ENCODE measurements at places on chromosomes 5 and 9.
A peak's percentile ranks its signal among the peaks of the same experiment; 100 is the strongest.

GRCh38 chr9:113597390-113598241 is 134.1 kb downstream of the RGS3 start:
- no peaks in the 10 kb centered on the region for H3K36me3 ChIP-seq
- no peak overlapping the region for H3K4me3 ChIP-seq
- H3K4me1 ChIP-seq = no peaks in the 10 kb centered on the region
- DNase-seq = peak; percentile 35
- H3K27ac ChIP-seq = no peak overlapping the region

- no peaks in the 10 kb centered on the region for H3K27me3 ChIP-seq
- peak overlapping the region; percentile 17 for H3K27ac ChIP-seq
- H3K4me3 ChIP-seq = no peak overlapping the region
These were observed 248.6 kb upstream of the NR4A3 start for GRCh38 chr9:99573085-99573484.

GRCh38 chr9:8074713-8075286 is 275.2 kb upstream of the DMAC1 start:
- DNase-seq = no peak
- H3K4me3 ChIP-seq = no peak overlapping the region
- H3K27ac ChIP-seq = no peak overlapping the region
- H3K36me3 ChIP-seq = no peaks in the 10 kb centered on the region

DNA sequence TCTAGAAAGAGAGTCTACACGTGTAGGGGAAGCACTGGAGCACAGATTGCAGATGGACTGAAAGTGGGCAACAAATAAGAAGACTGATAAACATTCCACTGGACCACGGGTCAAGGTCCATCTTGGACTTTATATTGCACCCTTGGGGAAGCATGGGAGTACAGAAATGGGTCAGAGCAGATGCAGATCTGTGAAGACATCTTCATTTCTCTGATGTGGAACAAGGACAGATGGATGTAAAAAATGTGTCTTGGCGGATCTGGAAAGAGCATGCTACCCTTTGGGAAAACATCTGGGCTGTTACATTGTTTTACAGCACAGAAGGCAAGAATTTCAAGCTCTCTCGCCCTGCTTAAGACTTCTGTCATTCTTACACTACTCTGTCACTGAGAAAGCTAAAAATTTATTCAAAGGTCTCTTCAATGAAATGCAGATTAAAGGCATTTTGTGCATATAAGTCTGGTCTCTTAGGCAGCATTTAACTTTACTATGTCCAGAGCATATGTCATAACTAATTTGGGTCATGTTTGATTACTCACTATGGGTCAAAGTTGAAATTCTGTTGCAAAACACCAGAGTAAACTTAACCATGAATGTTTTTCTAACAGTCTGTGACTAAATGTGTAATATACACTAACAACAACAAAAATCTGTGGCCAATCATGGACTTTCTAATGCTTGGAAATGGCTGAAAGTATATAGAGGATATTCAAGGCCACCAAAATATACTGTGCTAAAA is 756.4 kb upstream of the DMAC1 start:
- no peaks in the 10 kb centered on the region for H3K27me3 ChIP-seq
- no peaks in the 10 kb centered on the region for H3K36me3 ChIP-seq
- DNase-seq = no peak
- no peak overlapping the region for H3K4me3 ChIP-seq
- no peaks in the 10 kb centered on the region for H3K4me1 ChIP-seq
- no peak overlapping the region for H3K27ac ChIP-seq

DNA sequence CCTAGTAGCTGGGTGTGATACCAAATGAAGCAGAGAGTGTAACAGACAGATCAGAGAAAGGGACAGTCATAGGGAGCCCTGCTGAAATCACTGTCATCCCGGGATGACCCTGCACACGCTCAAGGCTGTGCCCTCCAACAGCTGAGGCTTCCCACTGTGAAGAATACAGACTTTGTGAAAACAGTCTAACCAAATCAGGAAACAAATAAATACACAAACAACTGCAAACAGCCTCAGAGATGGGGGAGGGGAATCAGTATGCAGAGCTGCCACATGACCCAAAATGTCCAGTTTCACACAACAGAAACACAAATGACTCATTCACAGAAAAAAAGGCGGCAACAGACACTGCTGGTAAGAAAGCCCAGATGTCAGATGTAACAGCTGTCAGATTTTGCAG is 101.9 kb downstream of the ADAMTS2 start:
- no peak overlapping the region for H3K27ac ChIP-seq
- no peaks in the 10 kb centered on the region for H3K27me3 ChIP-seq
- DNase-seq = no peak
- no peaks in the 10 kb centered on the region for H3K36me3 ChIP-seq
- no peaks in the 10 kb centered on the region for H3K4me1 ChIP-seq

DNA sequence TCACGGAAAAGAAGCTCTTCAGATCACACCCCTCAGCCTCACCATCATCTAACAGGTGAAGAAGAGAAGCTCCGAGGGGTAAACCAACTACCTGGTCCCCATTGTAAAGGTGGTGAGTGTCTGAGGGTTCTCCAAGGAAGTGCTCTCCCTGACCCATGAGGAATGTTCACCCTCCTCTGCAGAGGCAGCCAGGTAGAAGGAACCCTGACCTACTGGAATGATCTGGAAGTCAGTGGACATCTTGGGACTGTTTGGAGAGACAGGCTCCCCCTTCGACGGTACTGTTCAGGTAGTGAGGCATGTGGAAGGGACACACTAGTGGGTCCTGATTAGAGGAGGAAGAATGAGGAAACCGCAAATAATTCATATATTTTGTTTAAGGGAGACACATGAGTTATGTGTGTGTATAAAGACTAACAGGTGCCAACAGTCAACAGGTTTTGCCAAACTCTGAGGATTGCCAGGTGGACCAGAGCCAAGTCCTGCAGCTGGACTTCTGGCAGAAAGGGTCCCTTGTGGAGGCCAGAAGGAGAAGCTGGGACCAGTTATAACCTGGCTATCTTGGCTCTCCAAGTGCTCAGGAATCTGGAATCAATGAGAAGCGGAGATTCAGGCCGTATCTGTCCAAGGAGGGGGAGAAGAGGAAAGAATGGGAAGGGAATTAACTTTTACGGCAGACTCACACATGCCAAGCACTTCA is 3.0 kb upstream of the ZBTB34 start:
- no peaks in the 10 kb centered on the region for H3K36me3 ChIP-seq
- peaks cover 17% of the 10 kb centered on the region for H3K4me1 ChIP-seq
- no peak overlapping the region for H3K4me3 ChIP-seq
- H3K27me3 ChIP-seq = no peaks in the 10 kb centered on the region
- DNase-seq = no peak

DNA sequence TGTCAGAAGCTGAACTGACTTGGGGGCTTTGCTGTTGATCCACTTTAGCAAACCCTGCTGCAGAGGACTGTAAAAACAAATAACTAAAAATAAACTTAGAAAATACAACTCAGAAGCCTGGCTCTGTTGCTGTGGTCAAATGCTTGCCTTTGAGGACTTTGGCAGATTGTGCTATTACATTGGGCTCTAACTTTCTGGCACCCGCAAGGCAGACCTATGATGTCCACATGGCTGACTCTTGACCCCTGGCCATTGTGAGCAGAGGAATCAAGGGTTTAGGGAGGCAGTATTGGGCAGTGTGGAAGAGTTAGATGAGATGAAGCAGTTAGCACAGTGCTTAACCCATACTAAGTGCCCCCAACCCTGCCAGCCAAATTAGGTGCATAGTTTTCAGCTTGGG is 34.0 kb downstream of the OTULIN start:
- no peaks in the 10 kb centered on the region for H3K27me3 ChIP-seq
- H3K36me3 ChIP-seq = no peaks in the 10 kb centered on the region
- H3K27ac ChIP-seq = no peak overlapping the region
- H3K4me3 ChIP-seq = no peak overlapping the region
- no peak for DNase-seq

DNA sequence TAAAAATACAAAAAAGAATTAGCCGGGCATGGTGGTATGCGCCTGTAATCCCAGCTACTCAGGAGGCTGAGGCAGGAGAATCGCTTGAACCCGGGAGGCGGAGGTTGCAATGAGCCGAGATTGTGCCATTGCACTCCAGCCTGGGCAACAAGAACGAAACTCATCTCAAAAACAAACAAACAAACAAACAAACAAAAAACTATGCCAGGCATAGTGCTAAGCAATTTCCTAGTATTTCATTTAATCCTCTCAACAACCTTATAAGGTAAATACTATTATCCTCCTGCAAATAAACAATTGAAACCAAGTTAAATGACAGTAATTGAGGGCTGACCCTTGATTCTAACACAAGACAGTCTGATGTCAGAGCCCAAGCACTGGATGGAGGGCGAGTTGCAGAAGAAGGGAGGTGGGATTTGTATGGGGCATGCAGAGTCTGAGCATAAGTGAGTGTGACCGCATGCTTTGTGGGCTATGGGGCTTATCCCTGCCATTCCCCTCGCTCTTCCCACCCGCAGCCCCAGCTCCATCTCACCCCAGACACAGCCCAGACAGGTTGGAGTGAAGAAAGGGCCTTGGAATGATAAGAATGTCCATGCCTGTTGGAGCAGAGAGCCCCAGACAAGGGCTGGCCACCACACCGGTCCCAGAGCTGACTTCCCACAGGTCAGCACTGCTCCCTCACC is 24.3 kb upstream of the RPS14 start:
- H3K27me3 ChIP-seq = no peaks in the 10 kb centered on the region
- no peak overlapping the region for H3K4me3 ChIP-seq
- no peaks in the 10 kb centered on the region for H3K36me3 ChIP-seq
- no peak for DNase-seq
- no peak overlapping the region for H3K27ac ChIP-seq
- no peaks in the 10 kb centered on the region for H3K4me1 ChIP-seq

DNA sequence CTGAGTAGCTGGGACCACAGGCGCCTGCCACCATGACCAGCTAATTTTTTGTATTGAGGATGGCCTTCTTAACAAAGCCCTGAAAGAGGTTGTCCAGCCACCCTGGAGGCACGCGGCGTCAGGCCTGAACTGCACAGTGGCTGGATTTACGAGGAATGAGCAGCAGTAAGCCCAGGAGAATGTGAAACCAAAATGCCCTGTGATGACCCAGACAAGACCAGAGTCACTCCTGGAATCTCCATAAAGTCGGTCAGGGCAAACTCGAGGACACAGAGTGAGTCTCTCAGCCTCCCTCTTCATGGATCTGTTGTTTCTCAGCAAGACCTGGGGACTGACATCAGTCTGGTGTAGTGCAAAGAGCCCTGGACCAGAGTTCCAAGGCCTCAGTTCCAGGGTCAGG is 53.2 kb upstream of the C5orf58 start:
- no peak for DNase-seq
- no peaks in the 10 kb centered on the region for H3K4me1 ChIP-seq
- no peak overlapping the region for H3K4me3 ChIP-seq

- H3K4me1 ChIP-seq = no peaks in the 10 kb centered on the region
- H3K4me3 ChIP-seq = no peak overlapping the region
These were observed 590.5 kb downstream of the CCDC171 start for GRCh38 chr9:16143310-16143709.

- peaks cover 35% of the 10 kb centered on the region for H3K27me3 ChIP-seq
- no peaks in the 10 kb centered on the region for H3K36me3 ChIP-seq
- DNase-seq = peak; percentile 39
- peaks cover 25% of the 10 kb centered on the region for H3K4me1 ChIP-seq
- H3K4me3 ChIP-seq = no peak overlapping the region
These were observed 665 bp downstream of the SLC6A3 start for GRCh38 chr5:1444361-1445189.

DNA sequence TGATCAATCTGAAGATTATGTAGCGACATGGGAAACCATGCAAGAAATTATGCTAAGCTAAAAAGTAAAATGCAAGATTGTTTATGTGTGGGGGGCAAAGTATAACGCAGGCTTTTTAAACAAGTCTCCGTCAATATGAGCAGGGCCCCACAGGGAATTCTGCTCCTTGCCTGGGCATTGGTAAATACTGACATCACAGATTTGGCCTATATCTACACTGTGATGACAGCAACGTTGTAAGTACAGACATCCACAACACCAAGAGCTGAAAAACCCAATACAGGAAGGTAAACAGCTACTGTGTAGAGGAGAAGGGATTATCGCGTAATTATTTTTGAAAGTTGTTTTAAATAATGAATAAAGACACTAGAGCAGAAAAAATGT is 74.5 kb upstream of the SLC25A51 start:
- H3K27me3 ChIP-seq = no peaks in the 10 kb centered on the region
- H3K4me1 ChIP-seq = no peaks in the 10 kb centered on the region
- peaks cover 12% of the 10 kb centered on the region for H3K36me3 ChIP-seq
- no peak for DNase-seq

- H3K4me3 ChIP-seq = no peak overlapping the region
- no peak for DNase-seq
- no peaks in the 10 kb centered on the region for H3K27me3 ChIP-seq
- no peaks in the 10 kb centered on the region for H3K36me3 ChIP-seq
- H3K4me1 ChIP-seq = no peaks in the 10 kb centered on the region
These were observed 42.4 kb downstream of the HOMER1 start for GRCh38 chr5:79471556-79471955.

GRCh38 chr5:68015381-68016302 is 199.9 kb upstream of the PIK3R1 start:
- H3K27ac ChIP-seq = no peak overlapping the region
- no peaks in the 10 kb centered on the region for H3K27me3 ChIP-seq
- H3K36me3 ChIP-seq = no peaks in the 10 kb centered on the region
- DNase-seq = no peak

DNA sequence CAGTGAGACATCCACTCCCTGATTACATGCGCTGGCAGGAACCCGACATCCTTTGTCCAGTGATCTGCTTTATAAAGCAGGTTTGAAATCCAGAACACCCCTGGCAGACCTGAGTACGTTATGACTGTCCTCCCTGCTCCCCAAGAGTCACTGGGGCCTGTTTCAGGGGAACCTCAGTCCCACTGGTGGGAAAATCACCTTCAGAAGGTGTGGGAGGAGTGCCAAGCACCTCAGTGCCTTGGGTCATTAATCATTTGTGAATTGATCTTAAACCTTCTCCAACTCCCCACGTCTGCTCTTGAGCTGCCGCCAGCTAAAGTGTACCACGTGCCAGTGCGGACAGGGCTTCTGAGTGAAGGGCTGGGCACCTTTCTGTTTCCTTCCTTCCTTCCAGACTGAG is 16.2 kb downstream of the SLC6A3 start:
- H3K27ac ChIP-seq = no peak overlapping the region
- no peaks in the 10 kb centered on the region for H3K4me1 ChIP-seq
- no peaks in the 10 kb centered on the region for H3K36me3 ChIP-seq
- DNase-seq = peak; percentile 15
- no peak overlapping the region for H3K4me3 ChIP-seq

GRCh38 chr5:82676661-82677060 is 398.5 kb upstream of the RPS23 start:
- H3K4me1 ChIP-seq = no peaks in the 10 kb centered on the region
- no peak overlapping the region for H3K27ac ChIP-seq
- H3K4me3 ChIP-seq = no peak overlapping the region
- no peak for DNase-seq

- no peak overlapping the region for H3K27ac ChIP-seq
- H3K27me3 ChIP-seq = no peaks in the 10 kb centered on the region
- DNase-seq = no peak
- H3K4me1 ChIP-seq = no peaks in the 10 kb centered on the region
- H3K36me3 ChIP-seq = no peaks in the 10 kb centered on the region
These were observed 23.4 kb upstream of the COL27A1 start for GRCh38 chr9:114131808-114132549.

All from Peyer's patch (tissue), 4 donors.